ENCODE measurements at places on chromosomes 7 and 10.

DNA sequence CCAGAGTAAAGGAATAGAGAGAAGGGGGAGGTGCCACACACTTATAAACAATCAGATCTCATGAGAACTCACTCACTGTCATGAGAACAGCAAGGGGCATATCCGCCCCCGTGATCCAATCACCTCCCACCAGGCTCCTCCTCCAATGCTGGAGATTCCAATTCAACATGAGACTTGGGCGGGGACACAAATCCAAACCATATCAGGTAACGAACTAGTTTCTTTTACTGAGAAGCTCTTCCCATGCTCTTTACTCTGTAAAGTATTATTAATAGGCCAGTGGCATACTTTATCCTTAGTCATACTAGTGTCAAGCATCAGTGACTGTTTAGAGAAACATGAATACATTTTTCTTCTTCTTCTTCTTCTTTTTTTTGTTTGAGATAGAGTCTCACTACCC lies 39.4 kb upstream of the ZNF488 start:
- no peak for DNase-seq

GRCh38 chr10:8602821-8603220 lies 548.3 kb downstream of the GATA3 start:
- no peak for DNase-seq

GRCh38 chr10:122494173-122494820 lies 32.9 kb downstream of the HTRA1 start:
- DNase-seq = no peak

- DNase-seq = no peak
Measured at GRCh38 chr10:84088626-84089025, 50.7 kb upstream of the GHITM start.

DNA sequence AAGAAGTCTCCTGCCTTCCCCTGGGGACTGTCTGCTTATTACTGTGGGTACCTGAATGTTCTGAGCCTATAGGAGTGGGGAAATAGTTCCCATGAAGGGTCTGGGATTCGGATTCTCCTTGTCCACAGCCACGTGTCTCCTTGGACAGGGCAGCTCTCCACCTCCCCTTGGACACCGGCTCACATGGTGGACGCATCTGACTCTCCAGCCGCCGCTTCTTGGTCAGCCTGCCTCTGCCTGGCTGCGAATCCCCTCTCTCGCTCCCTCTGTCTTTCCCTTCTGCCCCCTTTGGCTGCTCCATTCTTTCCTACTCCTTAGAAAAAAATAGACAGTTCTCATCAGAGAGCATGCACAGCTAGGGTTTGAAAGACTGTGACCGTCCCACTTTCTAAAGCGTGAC lies 46.9 kb downstream of the JAKMIP3 start:
- peak; percentile 4 for DNase-seq

DNA sequence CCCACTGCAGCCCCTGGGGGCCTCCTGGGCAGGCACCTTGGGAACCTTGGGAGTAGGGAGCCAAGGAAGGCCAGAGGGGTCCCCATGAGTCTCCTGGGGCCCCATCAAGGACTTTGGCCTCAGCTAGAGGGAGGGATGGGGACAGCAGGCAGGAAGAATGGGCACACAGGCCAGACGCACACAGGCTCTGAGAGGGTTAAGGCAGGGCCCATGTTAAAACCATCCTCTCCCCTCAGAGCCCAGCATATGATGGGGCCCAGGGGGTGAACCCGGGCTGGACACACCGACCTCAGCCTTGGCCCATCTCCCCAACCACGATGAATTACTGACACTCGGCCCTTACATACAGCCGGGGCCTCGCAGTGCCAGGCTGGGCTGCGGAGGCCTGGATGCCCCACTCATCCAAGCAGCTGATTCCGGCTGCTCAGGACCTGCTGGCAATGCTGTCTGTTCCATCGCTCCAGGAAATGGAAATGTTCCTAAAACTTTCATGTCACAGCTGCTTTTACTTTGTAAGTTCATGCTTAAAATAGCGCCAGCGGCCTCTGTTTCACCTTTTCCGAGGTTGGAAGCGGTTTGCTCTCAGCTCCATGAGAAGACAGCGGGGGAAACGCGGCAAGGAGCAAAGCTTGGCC lies 17.3 kb upstream of the INPP5A start:
- DNase-seq = no peak

DNA sequence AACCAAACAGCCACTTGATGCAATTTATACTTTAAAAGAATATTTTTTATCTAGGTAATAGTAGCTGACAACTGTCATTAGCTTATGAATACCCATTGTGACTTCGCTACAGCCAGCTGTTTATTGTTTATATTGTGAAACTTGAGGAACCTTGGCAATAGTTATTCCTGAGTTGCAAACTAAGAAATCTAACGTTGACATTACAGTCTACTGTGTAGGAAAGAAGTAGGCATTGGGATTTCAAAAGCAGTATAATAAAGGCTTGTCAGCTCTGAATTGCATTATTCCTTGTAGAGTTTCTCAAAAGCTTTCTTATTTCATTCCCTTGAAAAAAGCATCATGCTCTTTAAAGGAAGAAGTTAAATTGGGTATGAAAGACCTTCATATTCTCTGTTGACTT lies 42.7 kb upstream of the OIT3 start:
- no peak for DNase-seq

GRCh38 chr7:69651101-69651590 lies 52.9 kb downstream of the AUTS2 start:
- DNase-seq = no peak

GRCh38 chr7:155540553-155540952 lies 5.8 kb downstream of the CNPY1 start:
- no peak for DNase-seq

DNA sequence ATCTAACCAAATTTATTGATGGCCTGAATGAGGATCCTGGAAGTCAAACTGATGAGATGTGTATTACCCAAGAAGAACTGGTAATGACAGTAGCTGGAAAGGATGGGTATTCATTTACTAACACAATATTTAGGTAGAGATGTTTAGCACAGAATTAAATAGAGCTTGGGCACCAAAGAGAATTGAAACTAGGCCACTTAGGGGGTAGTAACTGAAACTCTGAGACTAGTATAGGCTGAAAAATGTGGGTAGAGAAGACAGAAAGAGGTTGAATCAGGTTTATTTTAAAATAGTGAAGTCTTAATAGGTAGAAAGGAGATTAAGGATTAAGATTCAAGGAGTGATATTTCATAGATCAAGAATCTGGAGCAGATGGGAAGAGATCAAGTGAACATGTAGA lies 155.8 kb downstream of the MLLT10 start:
- no peak for DNase-seq

GRCh38 chr10:21340331-21340730 lies 185.2 kb downstream of the SKIDA1 start:
- no peak for DNase-seq

GRCh38 chr10:131068760-131069159 lies 242.8 kb downstream of the TCERG1L start:
- no peak for DNase-seq

DNA sequence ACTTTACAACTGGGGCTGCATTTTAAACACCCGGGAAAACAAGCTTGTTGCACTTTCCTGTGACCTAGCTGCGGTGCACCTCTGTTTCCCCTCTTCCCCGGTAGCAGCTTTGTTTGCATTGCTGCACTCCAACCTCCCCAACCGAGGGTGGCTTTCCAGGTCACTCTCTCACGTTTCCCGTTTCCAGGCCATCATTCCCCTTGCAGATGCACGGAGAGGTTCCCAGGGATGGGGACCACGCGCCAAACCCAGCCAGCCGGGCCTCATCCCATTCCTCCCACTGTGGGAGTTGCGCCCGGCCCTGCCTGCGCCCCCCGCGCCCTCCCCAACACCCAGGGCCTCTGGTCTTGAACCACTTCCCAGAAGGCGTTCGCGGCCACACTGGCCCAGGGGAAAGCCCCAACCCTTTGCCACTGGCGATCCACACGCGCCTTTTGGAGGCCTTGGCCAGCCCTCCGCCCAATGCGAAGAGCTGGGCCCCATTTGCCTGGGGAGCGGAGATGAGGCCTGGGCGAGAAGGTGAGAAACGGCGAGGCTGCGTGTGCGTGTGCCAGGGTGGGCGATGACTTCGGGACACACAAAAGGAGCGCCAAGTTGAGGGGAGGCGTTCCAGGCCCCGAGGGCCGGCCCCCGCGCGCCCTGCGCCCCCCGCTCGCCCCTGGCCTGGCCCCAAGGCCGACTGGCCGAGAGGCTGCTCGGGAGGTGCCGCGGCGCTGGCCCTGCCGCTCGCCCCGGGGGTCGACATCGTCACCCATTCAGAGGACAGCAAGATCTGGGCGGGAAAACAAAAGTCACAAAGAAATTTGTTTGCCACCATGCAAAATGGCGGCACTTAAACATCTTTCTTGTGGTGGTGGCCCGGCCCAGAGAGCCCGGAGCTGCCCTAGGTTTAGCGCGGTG lies 15.9 kb downstream of the SKIDA1 start:
- no peak for DNase-seq

DNA sequence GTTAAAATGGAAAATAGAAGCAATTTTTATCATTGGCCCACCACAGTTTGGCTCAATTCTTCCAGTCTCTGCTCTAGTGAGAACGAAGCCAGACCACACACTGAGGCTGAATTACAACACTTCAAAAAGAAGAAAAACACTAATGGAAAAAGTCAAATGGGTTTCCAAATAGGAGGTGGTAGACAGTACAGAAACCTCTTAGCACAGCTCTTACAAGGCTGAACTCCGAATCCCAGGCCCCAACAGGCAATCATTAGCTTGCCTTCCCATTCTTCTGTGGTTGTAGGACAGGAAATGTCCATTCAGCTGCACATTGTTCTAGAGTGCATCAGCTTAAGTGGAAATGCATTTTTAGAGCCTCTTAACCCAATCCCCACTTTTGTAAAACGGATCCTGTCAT lies 115.1 kb upstream of the MEOX2 start:
- no peak for DNase-seq

GRCh38 chr10:130986846-130987245 lies 324.7 kb downstream of the TCERG1L start:
- no peak for DNase-seq

- DNase-seq = no peak
Measured at GRCh38 chr10:113026679-113027078, 76.6 kb downstream of the TCF7L2 start.

DNA sequence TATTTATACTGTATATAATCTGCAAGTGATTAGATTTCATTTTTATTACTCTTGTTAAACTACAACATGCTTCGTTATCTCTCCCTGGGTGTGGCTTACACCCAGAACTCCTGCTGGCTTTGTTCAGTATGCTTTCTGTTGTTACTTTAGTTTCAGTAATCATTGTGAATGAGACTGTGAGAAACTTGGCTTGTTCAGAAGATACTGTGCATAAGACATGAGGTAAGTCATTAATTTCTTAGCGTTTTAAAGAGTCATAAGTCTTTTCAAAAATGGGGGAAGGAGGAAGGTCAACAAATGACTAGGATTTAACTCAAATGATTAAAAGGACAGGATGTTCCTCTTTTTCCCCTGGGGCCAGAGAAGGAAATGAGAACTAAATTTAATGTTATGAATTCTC lies 11.6 kb upstream of the ADD3 start:
- DNase-seq = no peak

- DNase-seq = no peak
Measured at GRCh38 chr10:35386594-35387174, 50.4 kb downstream of the CCNY start.

DNA sequence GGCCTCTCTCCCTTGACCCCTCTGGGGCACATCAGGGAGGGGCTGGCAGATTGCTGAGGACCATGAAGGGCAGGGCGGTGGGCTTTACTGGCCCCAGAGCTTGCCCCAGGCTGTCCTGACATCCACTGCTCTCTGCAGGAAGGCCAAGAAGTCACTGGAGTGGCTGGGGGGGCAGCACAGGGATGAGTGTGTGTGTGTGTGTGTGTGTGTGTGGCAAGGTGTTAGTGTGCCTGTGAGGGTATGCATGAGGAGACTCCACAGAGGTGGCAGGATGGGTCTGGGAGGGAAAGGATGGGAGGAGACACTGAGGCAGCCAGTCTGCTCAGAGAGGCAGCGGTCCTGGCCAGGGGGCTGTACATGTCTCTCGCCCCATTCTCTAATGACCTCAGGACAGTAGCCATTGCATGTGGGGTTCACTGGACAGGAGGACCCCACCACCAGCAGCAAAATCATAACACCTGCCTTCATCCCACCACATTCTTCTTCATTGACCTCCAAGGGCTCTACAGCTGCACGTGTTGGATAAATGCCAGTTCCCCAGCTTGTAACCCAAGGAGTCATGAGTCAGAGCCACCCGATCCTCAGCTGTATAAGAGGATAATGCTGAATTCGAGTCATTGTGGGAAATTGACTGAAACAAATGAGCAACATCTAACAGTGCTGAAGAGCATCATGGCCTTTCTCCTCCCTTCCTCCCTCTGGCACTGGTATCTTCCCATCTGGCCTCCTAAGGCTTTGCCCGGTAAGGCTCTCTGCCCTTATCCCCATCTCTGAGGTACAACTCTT lies 720.5 kb downstream of the GRID1 start:
- no peak for DNase-seq

DNA sequence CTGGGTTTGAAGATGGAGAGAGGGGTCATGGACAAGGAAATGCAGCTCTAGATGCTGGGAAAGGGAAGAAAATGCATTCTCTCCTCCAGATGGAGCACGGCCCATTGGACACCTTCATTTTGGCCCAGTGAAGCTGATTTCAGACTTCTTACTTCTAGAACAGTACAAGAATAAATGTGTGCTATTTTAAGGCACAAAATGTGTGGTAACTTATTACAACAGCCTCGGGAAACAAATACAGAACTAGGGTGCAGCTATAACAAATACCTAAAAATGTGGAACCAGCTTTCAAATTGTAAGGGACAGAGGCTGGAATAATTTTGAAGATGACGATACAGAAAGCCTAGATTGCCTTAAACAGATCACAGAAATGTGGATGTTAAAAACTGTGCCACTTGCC lies 54.1 kb downstream of the CYTH3 start:
- no peak for DNase-seq

- DNase-seq = no peak
Measured at GRCh38 chr7:1814089-1814811, 144.2 kb downstream of the ELFN1 start.

GRCh38 chr7:910931-911431 lies 34.6 kb downstream of the GET4 start:
- DNase-seq = no peak

DNA sequence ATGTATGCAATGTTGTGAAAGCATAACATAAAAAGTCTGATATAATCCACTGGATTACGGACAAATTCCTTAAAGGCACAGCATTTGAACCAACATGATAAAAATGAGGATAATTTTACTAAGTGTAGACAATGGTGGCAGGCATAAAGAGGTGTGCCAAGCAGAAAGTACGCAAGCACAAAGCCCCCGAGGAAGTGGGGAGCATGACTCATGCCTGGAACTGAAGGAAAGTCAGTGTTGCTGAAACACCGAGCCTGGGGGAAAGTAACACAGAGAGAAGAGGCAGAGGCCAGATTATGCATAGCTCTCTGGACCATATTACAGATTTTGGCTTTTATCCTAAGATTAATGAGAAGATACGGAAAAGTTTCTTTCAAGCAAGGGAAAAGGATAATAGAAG lies 490.0 kb upstream of the PHF14 start:
- no peak for DNase-seq

- no peak for DNase-seq
Measured at GRCh38 chr7:157401567-157402387, 65.0 kb downstream of the DNAJB6 start.
